ENCODE measurements at places on chromosomes 7 and 10. TPM values are rescaled to one million over a fixed set of nuclear protein-coding genes. Genes with fewer than 3 reads are reported as not detected.

The NACAD gene
- 1.5 TPM for total RNA-seq

DNA sequence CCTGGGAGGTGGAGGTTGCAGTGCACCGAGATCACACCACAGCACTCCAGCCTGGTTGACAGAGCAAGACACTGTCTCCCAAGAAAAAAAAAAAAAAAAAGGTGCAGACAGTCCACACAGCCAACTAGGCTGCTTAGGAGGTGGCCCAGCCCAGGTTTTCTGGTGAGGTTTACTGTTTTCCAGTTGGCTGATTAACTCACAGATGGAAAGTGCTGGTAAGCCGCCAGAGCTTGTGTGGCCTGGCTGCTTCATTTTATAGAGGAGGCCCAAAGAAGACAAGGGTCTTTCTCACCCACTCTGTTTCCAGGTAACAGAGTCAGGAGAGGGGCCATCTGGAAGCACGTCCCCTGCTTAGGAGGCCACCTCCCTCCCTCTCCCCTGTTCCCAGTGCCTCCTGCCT lies 6.2 kb downstream of the RHBDD2 start:
- DNase-seq = no peak

DNA sequence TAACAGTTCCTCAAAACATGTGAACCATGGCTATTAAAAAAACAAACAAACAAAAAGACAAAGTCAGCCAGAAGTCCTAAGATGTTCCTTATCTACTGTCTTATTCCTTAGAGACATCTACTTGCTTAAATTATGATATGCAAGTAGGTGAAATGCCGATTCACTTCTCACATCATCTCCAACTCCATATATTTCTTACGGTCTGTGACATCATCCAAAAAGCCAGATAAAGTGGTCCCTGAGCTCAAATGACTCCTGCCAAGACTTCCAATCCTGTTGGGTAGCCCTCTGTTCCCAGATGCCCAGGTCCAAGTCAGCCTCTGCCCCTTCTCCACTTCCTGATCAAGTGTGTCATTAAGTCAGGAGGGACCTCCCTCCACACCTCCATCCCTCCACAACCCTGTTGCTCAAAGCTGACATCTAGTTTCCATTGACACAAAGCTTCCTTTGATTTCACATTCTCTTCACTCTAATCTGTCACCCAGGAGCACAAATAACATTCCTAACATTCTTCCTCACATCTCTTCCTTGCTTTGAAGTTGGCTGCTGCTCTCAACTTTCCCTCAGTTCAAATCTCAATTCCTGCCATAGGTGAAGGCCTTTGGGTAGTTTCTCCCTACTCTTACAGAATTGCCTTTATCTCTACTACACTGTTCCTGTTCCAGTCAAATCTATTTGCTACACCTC lies 56.1 kb upstream of the PDLIM1 start:
- no peak for DNase-seq

- DNase-seq = no peak
Measured at GRCh38 chr10:66980246-66980815, 54.5 kb downstream of the LRRTM3 start.

- DNase-seq = no peak
Measured at GRCh38 chr10:60560451-60560850, 170.8 kb upstream of the ANK3 start.

All from left colon (tissue), 2 donors.